ENCODE measurements at places on chromosomes 2 and 18. TPM values are rescaled to one million over a fixed set of nuclear protein-coding genes. Genes with fewer than 3 reads are reported as not detected.

The CNTNAP5 gene
- not detected for total RNA-seq

GRCh38 chr2:213162516-213163118 lies 11.2 kb upstream of the IKZF2 start:
- no peaks in the 10 kb centered on the region for H3K27me3 ChIP-seq
- peak overlapping the region; percentile 67 for H3K4me3 ChIP-seq
- H3K4me1 ChIP-seq, result peaks cover 33% of the 10 kb centered on the region
- peak overlapping the region; percentile 77 for H3K27ac ChIP-seq
- H3K36me3 ChIP-seq, result no peaks in the 10 kb centered on the region
- peak; percentile 56 for DNase-seq

The ACADL gene
- not detected for total RNA-seq

- DNase-seq, result no peak
- no peaks in the 10 kb centered on the region for H3K4me1 ChIP-seq
- H3K4me3 ChIP-seq, result no peak overlapping the region
Measured at GRCh38 chr2:214730800-214731407, 78.6 kb downstream of the BARD1 start.

The B3GNT7 gene
- 0.54 TPM for total RNA-seq

DNA sequence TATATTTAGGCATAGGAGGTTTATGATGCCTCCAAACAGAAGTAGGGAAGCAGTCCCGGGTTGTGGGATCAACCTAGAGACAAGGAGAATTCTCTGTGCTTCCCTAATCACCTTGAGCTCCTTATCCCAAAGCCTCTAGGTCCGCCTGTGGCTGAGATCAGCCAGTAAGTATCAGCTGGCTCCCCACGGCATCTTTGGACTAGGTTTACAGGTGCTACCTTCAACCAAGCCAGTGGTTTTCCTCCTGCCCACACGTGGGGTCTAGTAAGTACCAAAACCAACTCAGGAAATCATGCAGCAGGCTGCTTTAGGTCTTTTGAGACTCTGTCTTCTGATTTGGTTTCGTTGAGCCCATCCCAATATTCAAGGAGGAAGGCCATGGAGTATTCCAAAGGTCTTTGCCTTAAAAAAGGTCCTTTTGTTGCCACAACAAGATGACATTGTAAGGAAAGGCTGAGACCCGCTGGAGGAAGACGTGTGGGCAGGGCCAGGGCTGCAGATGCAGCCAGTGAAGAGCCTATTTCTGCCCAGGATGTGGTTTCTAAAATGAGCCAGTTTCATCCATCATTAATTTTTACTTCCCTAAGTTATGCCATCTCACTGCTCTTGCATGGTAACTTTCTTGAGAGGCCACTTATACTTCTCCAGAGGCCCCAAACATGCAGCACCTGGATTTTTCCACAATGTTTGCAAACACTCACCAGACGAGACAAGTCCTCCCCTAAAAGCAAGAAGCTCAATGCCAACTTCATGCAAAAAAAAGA lies 248.7 kb downstream of the RNF152 start:
- H3K4me1 ChIP-seq, result peaks cover 11% of the 10 kb centered on the region
- H3K36me3 ChIP-seq, result no peaks in the 10 kb centered on the region
- no peaks in the 10 kb centered on the region for H3K27me3 ChIP-seq
- no peak overlapping the region for H3K27ac ChIP-seq
- no peak for DNase-seq
- no peak overlapping the region for H3K4me3 ChIP-seq

GRCh38 chr2:218582076-218582475 lies 13.4 kb downstream of the CNOT9 start:
- H3K27ac ChIP-seq, result peak overlapping the region; percentile 91
- no peaks in the 10 kb centered on the region for H3K27me3 ChIP-seq
- H3K4me3 ChIP-seq, result peak overlapping the region; percentile 41
- H3K4me1 ChIP-seq, result peaks cover 41% of the 10 kb centered on the region
- peaks cover 17% of the 10 kb centered on the region for H3K36me3 ChIP-seq

The DIPK1C gene
- total RNA-seq, result not detected

The BCL2 gene
- 0.18 TPM for total RNA-seq

The GDF7 gene
- not detected for total RNA-seq

GRCh38 chr2:190432567-190433231 lies 24.5 kb downstream of the MFSD6 start:
- H3K36me3 ChIP-seq, result peaks cover 8% of the 10 kb centered on the region
- H3K4me1 ChIP-seq, result no peaks in the 10 kb centered on the region
- H3K27me3 ChIP-seq, result peaks cover 6% of the 10 kb centered on the region
- H3K4me3 ChIP-seq, result no peak overlapping the region

GRCh38 chr2:42569116-42569711 lies 782 bp downstream of the MTA3 start:
- peak overlapping the region; percentile 90 for H3K27ac ChIP-seq
- H3K4me3 ChIP-seq, result peak overlapping the region; percentile 96
- 0 out of 2 replicates have a peak, but pooled peaks cover 4% of the 10 kb centered on the region for H3K27me3 ChIP-seq
- peaks cover 31% of the 10 kb centered on the region for H3K4me1 ChIP-seq
- H3K36me3 ChIP-seq, result 0 out of 2 replicates have a peak, but pooled peaks cover 4% of the 10 kb centered on the region

The POTEJ gene
- total RNA-seq, result not detected

The SDC1 gene
- total RNA-seq, result 80.9 TPM

- no peak overlapping the region for H3K4me3 ChIP-seq
- peak; percentile 11 for DNase-seq
- no peaks in the 10 kb centered on the region for H3K27me3 ChIP-seq
- no peaks in the 10 kb centered on the region for H3K36me3 ChIP-seq
- peaks cover 11% of the 10 kb centered on the region for H3K4me1 ChIP-seq
- no peak overlapping the region for H3K27ac ChIP-seq
Measured at GRCh38 chr2:171210864-171211431, 50.3 kb upstream of the TLK1 start.

GRCh38 chr2:29726976-29727375 lies 194.4 kb downstream of the ALK start:
- H3K27me3 ChIP-seq, result peaks cover 18% of the 10 kb centered on the region
- no peaks in the 10 kb centered on the region for H3K36me3 ChIP-seq
- DNase-seq, result no peak
- H3K27ac ChIP-seq, result no peak overlapping the region
- no peak overlapping the region for H3K4me3 ChIP-seq

DNA sequence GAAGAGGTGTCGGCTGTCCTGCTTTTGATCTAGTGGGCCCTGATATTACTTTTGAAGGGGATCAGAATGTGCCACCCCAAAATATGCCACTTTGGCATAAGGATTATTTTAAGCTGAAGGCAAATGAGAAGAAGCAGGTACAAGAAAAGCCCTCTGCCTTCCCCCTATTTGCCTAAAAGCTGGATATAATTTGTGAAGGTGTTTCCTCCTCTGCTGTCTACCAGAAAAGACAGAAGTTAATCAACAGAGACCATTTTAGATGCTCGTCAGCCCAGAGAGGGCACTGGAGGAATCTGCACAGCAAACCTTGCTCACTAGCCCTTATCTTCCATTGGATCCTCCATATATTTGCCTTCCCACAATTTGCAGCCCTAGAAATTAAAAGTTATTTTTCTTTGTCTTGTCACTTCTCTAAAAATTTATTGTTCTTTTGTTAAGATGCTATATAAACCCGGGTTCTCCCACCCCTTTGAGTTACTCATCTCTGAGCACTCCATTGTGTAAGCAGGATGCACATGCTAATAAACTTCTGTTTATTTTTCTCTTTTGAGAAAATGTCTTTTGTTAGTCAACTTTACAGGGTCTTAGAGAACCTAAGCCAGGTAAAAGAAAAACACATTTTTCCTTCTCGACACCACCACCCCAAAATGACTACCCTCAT lies 163.2 kb upstream of the SLC1A4 start:
- no peaks in the 10 kb centered on the region for H3K36me3 ChIP-seq
- H3K4me3 ChIP-seq, result no peak overlapping the region

GRCh38 chr2:153584244-153584643 lies 105.7 kb upstream of the RPRM start:
- peaks cover 5% of the 10 kb centered on the region for H3K36me3 ChIP-seq
- no peak overlapping the region for H3K27ac ChIP-seq
- no peaks in the 10 kb centered on the region for H3K4me1 ChIP-seq
- no peak overlapping the region for H3K4me3 ChIP-seq
- H3K27me3 ChIP-seq, result no peaks in the 10 kb centered on the region
- no peak for DNase-seq

GRCh38 chr2:195202163-195202845 lies 454.7 kb upstream of the SLC39A10 start:
- H3K4me1 ChIP-seq, result no peaks in the 10 kb centered on the region
- H3K27ac ChIP-seq, result no peak overlapping the region
- no peak for DNase-seq
- no peaks in the 10 kb centered on the region for H3K27me3 ChIP-seq
- H3K4me3 ChIP-seq, result no peak overlapping the region
- no peaks in the 10 kb centered on the region for H3K36me3 ChIP-seq

GRCh38 chr18:74479486-74480148 lies 16.5 kb upstream of the CNDP2 start:
- no peak for DNase-seq
- H3K4me3 ChIP-seq, result no peak overlapping the region
- H3K36me3 ChIP-seq, result no peaks in the 10 kb centered on the region

GRCh38 chr2:134777593-134777992 lies 58.8 kb upstream of the TMEM163 start:
- no peak overlapping the region for H3K4me3 ChIP-seq
- peaks cover 32% of the 10 kb centered on the region for H3K4me1 ChIP-seq
- H3K27ac ChIP-seq, result no peak overlapping the region
- H3K27me3 ChIP-seq, result peaks cover 18% of the 10 kb centered on the region
- no peak for DNase-seq

DNA sequence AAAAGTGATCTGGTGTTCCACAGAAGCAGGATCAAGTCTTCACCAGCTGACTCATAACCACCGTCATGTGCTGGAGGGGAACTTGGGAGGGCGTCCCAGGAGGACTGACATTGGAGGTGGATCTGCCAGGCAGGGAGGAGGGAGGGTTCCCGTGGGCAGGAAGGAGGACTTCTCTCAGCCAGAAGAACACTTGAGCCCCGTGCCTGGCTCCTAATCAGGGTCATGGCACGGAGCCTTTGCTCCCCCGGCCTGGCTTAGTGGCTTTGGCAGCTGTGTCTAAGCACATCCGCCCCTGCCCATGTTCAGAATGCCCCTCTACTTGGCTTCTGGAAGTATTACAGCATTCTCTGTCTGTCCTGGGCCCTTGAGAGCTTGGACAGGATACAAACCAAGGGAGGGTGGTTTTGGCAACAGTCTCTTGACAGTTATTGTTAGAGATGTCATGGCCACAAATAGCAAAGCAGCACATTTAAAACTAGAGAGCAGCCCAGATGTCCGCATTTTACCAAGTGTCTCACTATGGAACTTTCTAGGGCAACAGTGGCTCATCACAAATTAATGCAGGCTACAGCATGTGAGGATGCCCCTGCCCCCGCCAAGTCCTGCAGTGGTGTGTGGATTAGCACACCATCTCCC lies 11.5 kb downstream of the PPP1R7 start:
- no peak overlapping the region for H3K4me3 ChIP-seq
- peaks cover 33% of the 10 kb centered on the region for H3K4me1 ChIP-seq
- H3K27ac ChIP-seq, result peak overlapping the region; percentile 74
- DNase-seq, result peak; percentile 63
- peaks cover 2% of the 10 kb centered on the region for H3K27me3 ChIP-seq
- peaks cover 23% of the 10 kb centered on the region for H3K36me3 ChIP-seq

DNA sequence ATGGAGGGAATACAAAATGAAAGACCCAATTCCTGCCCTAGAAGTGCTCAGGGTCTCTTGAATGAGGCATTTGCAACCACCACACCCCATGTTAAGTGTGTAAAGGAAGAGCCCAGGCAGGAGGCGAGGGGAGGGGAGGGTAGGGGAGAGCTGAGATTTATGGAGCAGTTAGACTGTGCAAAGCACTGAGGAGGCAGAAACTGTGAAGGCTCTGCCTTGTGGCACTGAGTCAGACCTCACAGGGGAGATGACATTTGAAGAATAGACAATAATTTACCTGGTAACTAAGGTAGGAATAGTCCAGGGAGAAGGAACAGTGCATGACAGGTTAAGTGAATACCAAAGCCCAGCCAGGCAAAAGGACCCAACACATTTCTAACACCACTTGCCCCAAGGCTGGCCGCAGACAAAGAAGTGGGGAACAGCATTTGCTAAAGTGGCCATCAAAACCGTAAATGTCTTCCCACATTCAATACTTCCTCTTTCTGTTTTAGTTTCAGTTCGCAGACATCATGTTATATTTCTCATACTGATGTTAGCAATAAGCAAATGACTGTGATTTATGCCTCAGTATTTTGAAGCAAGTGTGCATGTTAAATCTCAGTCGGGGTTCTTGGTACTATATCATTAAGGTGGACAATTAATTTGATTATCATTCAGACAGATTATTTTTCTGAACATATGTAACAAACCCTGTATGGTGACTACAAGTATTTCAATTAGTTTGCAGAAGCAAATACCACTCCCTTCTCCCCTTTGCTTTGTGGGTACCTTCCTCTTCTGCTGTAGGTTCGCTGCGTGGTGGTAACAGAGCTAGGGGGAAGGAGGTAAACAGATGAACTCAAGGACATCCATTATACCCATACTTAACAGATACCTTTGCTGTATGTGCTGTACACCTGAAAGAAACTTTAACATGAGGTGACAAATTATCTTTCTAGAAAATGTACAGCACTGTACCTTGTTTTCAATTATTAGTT lies 27.5 kb downstream of the CDH20 start:
- H3K4me1 ChIP-seq, result no peaks in the 10 kb centered on the region
- no peak overlapping the region for H3K27ac ChIP-seq
- H3K27me3 ChIP-seq, result peaks cover 7% of the 10 kb centered on the region
- H3K36me3 ChIP-seq, result no peaks in the 10 kb centered on the region
- H3K4me3 ChIP-seq, result peak overlapping the region; percentile 31
- no peak for DNase-seq

DNA sequence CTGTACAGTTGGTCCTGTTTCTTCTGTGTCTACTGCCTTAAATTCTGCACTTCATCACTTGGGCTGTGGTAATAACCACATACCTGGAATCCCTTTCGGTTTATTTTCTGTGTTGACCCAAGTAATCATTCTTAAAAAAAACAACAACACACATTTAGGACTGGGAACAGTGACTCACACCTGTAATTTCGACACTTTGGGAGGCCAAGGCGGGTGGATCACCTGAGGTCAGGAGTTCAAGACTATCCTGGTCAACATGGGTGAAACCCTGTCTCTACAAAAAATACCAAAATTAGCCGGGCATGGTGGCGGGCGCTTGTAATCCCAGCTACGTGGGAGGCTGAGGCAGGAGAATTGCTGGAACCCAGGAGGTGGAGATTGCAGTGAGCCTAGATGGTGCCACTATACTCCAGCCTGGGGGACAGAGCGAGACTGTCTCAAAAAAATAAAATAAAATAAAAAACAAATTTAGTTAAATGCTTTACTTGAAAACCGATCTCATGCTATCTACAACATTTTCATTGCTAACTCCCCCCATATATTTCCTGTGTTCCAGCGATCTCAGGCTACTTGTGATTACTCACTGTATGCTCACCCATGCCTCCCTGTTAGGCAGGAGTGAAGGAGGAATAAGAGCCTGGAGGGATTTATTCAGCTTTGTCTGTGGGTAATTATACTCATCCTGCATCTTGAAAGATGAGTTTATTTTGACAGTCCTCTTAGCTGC lies 18.2 kb downstream of the ACSL3 start:
- H3K36me3 ChIP-seq, result no peaks in the 10 kb centered on the region
- H3K4me1 ChIP-seq, result peaks cover 57% of the 10 kb centered on the region
- peak overlapping the region; percentile 18 for H3K4me3 ChIP-seq
- H3K27me3 ChIP-seq, result no peaks in the 10 kb centered on the region
- H3K27ac ChIP-seq, result peak overlapping the region; percentile 54

Measured in HFFc6 (cell line).